ENCODE measurements at places on chromosomes 3 and 15.

- peak; percentile 39 for DNase-seq
These were observed 38.5 kb downstream of the PYDC2 start for GRCh38 chr3:191499307-191500080.

- peak; percentile 33 for DNase-seq
These were observed 96.0 kb upstream of the PPP2R3A start for GRCh38 chr3:135869439-135870105.

GRCh38 chr3:14204515-14205284 lies 26.1 kb downstream of the LSM3 start:
- DNase-seq, result no peak

DNA sequence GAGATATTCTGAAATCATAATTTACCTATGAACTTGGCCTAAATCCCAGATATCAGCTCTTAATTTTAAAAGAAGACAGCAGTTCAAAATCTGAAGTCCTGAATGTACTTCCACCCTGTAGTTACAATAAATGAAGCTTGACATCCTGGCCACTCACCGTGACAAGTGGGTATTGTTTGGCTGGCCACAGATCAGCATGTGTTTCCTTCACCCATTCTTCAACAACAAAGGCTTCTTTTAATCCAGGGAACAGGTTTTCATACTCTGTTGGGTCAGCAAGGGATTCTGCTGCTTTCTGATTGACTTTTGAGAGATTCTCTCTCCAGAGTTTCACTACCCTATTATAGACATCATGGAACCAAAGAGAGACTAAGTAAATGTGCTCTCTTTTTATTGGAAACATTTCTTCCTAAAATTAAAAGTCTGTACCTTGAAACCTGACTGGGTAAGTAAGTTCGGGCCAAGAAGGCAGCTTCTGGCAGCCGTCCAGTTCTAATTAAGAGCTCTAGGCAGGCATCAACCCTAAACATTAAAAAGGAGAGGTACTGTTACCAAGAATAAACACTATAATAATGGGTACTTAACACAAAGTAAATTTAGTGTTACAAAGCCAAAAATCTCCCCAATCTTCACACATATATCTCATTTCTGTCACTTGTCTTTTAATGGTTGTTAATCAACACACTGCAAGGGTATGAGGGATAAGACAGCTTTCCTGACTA lies 15.2 kb downstream of the MRPS22 start:
- DNase-seq, result no peak

GRCh38 chr15:101320501-101321052 lies 25.5 kb upstream of the SNRPA1 start:
- DNase-seq, result peak; percentile 69

DNA sequence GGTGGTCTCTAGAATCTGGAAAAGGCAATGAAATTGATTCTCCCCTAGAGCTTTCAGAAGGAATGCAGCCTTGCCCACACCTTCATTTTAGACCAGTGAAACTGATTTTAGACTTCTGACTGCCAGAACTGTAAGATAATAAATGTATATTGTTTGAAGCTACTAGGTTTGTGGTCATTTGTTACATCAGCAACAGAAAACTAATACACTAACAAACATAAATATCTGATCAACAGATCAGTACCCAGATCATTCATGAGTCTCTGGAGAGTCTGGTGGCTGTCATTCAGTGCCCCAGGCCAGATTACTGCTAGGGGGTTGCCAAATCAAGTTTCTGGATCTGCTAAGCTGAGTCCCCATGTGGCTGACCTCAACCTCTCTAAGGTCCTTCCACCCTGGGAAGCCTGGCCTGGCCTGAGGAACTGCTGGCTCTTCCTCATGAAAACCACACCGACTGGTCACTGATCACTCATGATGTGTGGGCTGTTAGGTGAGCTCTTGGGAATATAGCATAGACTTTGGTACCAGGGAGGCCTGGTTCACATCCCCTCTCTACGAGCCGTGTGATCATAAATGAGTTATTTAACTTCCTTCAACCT lies 11.1 kb upstream of the LACTB start:
- no peak for DNase-seq

GRCh38 chr15:91281947-91282346 lies 181.9 kb downstream of the SV2B start:
- DNase-seq, result no peak

GRCh38 chr3:148020861-148021260 lies 611.7 kb downstream of the ZIC1 start:
- DNase-seq, result no peak

GRCh38 chr3:129593595-129594339 lies 12.7 kb downstream of the PLXND1 start:
- DNase-seq, result no peak

DNA sequence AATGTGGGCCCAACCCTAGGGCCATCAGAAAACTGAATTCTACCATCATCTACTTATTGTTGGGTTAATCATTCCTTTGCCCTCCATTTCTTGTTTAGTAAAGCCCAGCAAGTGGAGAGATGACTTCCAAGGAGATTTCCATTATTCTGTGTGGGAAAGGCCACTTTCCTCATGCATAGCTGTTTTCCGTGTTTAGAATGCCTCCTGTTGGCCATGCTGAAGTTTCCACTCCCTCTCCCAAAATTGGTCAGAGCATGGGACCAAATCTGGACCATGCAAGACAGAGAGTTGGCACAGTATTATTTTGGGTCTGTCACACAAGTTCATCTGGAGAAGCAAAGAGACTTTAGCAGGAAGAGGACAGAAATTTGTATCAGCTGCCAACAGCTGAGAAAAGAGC lies 15.3 kb upstream of the SUSD5 start:
- DNase-seq, result no peak

GRCh38 chr15:67419705-67420104 lies 101.2 kb upstream of the C15orf61 start:
- DNase-seq, result no peak

DNA sequence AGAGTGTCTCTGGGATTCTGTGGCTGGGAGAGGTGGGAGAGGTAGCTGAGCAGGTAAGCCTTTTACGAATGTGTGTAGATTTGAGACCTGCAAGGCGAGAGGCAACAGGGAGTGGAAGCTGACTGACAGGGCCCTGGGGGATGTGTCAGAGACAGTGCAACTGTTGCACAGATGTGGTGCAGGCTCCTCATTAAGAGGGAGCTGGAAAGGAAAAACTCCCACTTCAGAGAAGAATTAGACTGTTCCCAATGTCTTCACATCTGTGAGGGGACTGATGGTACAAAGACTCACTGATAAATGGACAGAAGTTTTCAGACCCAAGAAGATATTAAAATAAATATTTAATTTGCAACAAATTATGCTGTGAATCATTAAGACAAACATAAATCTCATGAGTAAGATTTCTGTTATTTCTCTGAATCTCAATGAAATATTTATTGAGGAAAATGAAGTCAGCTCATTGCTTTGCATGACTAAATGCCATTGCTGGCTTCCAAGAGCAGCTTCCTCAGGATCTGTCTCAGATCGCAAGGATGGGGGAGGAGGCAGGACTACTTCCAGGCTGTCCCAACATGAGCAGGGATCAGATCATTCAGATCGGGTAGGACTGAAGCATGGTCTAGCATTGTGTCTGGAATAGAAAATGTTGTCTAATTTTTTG lies 127.3 kb upstream of the ROPN1 start:
- DNase-seq, result peak; percentile 95

DNA sequence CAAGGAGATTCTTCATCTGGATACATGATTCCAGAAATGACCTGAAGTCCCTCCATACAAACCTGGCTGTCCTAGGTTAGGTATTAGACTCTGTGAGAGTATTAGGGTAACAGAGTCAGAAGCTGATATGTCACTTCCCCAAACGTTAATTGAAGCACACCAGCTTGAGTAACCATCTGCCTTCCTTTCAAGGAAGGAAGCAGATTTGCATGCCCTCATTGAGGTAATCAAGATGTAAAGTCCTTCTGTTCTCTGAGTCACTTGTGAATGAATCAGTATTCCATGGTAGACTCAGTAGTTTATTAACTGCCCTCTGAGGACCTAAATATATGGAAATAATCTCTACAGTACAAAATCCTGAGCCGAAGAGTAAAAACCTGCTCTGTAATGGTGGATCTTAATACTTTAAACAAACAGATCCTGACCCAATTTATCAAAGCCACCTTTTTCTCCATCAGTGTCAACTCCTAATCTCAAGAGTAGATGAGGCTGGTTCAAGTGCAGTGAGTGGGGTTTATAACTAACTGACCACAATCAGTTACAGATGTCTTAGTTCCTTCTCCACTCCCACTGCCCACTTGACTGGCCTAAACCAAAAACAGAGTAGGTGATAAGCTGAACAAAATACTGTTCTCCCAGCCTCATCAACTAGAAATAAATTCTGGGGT lies 246.2 kb upstream of the CHRM5 start:
- DNase-seq, result peak; percentile 48

Data from fibroblast of skin of abdomen (primary cell).